ENCODE measurements at places on chromosomes 3 and 15.
A peak's percentile ranks its signal among the peaks of the same experiment; 100 is the strongest.

DNA sequence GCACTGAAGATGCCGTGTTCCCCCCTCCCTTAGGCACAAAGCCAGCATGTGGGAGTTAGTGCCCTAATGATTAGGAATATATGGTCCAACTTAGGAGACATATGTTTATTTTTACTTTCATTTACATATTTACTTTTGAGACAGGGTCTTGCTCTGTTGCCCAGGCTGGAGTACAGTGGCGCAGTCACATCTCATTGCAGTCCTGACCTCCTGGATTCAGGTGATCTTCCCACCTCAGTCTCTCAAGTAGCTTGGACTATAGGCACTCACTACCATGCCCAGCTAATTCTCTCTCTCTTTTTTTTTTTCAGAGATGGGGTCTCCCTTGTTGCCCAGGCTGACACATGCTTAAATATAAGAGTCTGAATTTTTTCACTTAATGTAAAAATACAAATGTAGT, 51.6 kb upstream of the TBC1D23 start:
- no peak for DNase-seq

DNA sequence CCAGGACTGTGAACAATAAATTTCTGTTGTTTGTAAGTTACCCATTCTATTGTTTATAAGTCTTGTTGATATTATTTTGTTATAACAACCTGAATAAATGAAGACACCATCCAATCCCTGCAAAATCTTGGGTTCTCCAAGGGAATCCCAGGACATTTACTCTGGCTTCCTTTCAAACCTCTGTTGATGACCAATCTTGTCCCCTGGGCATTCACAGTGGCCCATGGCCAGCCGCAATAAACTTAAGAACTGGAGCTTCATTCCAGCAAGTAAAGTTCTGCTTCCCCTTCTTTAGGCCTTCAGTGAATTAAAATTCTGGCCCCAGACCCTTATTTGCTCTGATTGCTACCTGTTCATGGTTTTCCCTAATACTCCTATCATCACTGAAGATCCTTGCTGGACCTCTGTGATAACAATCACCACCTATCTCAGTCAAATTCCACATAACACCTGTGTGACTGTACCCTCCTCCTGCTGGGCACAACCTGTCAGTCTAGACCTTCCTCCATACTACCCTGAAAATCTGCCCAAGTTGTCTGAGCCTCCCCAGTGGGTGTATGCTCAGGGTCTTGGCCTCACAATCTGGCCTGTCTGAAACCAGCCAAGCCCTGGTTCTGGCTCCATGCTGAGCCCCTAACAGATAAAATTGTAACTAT, 153.1 kb downstream of the SEMA6D start:
- no peak for DNase-seq

DNA sequence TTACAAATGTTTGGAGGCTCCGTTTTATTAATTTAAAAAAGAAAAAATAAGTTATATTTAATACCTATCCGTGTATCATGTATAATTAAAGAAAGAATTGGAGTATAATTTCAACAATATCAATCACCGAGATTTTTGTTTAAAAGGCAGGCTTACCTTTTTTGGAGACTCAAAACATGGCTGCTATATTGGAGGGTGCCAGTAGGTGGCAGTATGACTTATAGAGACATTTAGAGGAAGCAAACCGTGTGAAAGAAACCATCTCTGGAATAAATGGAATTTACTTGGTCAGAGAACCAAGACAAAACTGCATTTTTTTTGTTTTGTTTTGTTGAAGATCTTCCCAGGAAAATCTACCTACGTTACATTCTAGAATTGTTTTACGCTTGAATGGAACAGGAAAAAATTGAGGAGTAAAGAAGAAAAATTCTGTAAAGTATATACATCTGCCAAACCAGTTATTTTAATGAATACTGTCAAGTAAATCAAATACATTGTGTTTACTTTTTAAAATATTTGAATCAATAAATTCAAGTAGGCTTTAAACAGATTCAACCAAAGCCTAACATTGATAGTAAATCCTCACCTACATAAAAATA, 802.6 kb upstream of the ALCAM start:
- peak; percentile 76 for DNase-seq

- no peak for DNase-seq
These were observed 65.2 kb downstream of the LSM3 start for GRCh38 chr3:14243782-14244181.

- DNase-seq: no peak
These were observed 228.9 kb upstream of the MRPL3 start for GRCh38 chr3:131731709-131732108.

- no peak for DNase-seq
These were observed 6.1 kb downstream of the ZKSCAN7 start for GRCh38 chr3:44561076-44561475.

DNA sequence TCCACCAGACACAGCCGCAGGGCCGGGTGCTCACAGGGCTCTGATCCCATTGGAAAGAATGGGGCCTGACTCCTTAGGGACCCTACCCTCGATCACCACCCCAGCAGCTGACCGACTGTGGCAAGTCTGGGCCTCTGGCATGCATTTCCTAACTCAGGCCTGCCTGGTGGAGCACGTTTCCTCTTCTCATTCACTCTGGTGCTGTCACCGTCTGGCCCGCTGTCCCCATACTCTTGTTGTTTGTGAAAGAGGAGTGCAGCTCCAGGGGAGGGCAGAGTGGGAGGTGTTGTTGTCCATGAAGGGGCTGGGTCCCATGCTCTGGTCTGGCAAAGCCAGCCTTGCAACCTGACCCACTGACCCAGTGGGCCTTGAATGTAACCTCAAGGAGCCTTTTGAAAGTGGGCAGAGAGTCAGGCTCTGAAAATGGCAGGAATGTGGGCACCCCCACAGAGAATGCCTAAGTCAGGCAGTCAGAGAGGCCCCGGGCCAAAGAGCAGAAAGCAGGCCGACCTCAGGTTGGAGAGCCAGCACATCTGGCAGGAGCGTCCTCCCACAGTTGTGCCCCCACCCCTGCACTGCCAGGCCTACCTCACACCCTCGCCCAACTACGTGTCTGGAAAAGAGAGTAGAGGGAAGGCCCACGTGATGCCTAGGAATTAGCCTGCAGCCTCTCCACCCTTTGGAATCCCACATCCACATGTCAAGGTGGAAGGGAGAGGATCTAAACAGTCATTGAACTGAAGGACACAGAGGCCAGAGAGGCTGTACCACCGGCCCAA, 10.9 kb downstream of the SEMA7A start:
- DNase-seq: no peak

DNA sequence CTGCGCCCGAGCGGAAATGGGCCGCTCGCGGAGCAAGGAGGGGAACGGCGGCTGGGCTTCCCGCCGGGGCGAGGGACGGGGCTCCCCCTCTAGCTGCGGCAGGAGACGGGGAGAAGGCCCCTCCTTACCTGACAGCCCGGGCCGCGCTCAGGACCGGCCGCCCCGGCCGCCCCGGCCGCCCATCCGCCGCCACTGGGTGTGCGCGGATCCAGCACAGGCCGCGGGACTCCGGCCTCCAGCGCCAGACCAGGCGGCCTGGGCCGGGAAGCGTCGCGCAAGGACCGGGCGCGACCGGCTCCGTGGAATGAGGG, 296 bp downstream of the TPRA1 start:
- no peak for DNase-seq

DNA sequence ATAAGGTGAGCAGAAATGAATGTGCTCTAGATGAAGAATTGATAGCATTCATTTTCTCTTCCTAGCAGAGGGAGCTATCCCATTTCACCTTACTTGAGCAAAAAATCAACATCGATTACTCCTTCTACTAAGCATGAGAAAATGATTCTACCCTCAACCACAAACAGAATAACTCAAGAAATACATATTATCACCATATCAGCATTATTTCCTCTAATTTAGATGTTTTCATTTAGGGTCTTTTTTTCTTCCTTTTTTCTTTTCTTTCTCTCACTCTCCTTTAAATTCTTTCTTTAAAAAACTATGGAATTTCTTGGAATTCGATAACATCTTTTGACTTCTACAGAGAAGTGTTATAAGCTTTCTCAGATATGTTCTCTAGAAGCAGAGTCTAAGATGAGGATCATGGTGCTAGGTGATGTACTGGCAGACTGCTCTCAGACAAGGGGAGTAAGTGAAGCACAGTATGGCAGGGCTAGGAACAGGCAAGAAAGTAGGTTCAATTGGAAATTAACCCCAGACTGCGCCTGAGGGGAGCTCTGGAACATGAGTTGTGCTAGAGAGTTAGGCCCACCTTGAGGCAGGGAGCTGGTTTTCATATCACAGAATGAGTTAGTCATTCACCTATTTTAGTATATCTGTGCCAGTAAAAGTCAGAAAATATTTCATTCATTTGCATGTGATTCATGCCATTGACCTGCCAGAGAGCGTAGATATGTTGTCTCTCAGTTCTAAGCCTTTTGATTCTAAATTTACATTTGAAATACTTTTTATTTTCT, 279.2 kb upstream of the KCNH8 start:
- DNase-seq: no peak

DNA sequence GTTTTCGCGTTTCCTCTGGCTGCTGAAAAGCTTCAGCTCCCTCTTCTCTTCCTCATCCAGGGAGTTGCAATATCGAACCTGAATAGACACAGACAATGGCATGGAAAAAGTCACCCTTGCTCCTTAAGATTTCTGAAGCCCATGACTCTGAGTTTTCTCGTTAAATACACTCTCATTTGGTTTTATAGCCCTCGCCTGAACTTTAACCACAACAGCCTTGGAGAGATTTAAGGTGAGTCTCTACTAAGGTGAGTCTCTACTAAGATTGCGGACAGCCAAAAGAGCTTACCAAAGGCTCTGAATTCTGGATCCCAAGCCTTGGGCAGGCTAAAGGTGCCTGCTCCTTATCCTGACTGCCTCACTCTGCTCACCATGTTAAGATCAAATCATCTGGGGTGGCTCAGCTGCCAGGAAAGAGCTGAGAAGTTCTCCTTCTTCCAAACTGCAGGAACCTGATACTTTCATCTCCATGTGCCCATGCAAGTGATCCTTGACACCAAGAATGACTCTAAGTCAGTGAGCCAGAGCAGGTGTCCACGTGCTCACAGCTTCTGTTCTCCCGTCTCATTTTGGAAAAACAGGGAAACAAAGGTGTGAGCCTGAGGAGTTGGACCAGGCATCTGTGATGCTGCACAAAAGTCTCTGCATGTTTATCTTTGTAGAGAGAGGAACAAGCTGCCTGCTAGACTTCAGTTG, 65.1 kb downstream of the PRICKLE2 start:
- no peak for DNase-seq

GRCh38 chr3:52190294-52191074, 7.5 kb upstream of the ALAS1 start:
- DNase-seq: no peak

- DNase-seq: no peak
These were observed 228.1 kb downstream of the SNRPN start for GRCh38 chr15:25182736-25183445.

DNA sequence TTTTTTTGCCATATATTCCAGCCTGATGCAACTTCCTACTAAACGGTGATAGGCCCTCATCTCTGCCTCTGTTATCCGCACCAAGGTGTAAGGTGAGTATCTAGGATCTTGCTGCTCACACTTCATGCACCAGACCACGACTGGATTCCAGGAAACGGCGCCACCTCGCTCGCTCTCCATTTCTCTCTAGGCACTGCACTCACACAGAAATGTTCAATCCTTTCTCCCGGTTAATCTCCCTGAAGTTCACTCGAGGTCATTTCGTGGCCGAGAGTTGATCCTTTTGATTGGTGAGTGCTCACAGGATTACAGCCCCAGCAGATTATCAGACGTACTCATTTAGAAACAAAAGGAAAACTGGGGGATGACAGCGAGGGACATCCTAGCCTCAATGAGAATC, 28.1 kb downstream of the MCF2L2 start:
- DNase-seq: no peak

GRCh38 chr3:81908561-81908960, 147.1 kb upstream of the GBE1 start:
- DNase-seq: no peak

DNA sequence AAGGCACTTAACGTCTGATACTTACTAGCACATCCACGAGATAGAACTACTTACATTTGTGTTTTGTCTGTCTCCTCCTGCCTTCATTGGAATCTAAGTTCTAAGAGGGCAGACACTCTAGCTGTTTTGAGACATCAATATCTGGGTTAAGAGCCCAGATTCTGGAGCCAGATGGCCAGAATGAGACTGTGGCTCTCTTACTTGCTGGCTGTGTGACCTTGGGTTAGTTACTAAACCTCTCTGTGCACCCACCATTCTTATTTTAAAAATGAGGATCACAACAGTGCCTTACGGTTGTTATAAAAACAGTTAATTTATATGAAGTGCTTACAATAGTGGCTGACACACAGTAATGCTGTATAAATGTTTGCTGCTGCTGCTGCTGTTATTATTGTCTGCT, 7.7 kb downstream of the STARD5 start:
- no peak for DNase-seq

GRCh38 chr3:143103652-143104051, 15.9 kb upstream of the CHST2 start:
- no peak for DNase-seq

GRCh38 chr15:58227706-58228543, 89.7 kb downstream of the AQP9 start:
- DNase-seq: peak; percentile 84

DNA sequence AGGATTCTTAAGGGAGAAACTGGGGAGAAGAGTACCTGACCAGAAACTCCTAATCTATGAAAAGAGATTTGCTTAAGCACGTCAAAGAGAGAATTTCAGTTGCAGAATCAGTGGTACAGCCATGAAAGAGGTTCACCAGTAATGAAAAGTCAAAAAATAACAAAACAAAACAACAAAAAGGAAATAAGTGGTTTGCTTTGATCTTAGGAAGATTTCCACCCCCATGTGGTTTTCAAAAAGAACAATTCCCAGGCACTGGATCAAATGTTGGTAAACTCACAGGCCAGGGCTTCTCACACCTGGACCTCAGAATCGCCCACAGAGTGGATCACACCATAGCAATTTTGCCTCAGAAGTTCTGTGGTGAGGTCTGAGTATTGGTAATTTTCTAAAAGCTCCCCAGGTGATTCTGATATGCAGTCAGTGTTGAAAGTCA, 67.5 kb downstream of the TMEM39A start:
- no peak for DNase-seq

GRCh38 chr15:68057034-68057433, 2.9 kb downstream of the PIAS1 start:
- DNase-seq: no peak

DNA sequence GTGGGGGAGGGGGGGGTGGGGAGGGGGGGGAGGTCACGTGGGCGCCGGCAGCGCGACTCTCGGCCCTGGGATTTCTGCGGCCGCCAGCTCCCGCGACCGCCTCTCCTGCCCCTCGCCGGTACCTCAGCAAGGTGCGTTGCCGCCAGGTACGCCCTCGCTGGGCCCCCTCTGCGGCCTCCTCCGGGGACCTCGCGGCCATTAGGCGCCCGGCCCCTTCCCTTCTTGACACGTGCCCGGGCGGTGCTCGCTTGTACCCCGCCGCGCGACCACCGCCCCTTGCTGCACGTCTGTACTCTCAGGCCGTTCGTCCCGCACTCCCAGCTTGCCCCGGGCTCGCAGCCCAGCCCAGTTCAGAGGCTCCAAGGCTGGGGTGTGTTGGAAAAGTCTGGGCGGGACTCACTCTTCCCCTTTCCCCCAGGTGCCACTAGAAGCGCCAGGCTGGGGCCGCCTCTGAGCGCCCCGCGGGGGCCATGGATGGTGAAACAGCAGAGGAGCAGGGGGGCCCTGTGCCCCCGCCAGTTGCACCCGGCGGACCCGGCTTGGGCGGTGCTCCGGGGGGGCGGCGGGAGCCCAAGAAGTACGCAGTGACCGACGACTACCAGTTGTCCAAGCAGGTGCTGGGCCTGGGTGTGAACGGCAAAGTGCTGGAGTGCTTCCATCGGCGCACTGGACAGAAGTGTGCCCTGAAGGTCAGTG, at the start of gene MAPKAPK3:
TSS of gene MAPKAPK3 (plus strand) at position 56 of the 696 bp plus-strand sequence. CDS start at position 471, 415 bp downstream.
- no peak for DNase-seq

GRCh38 chr15:48550822-48551525, 94.5 kb downstream of the FBN1 start:
- DNase-seq: no peak

Data from activated CD8-positive, alpha-beta memory T cell treated with anti-CD3 and anti-CD28 coated beads for 24 hours (primary cell).